NCI-H524 (cell line): ENCODE measurements at places on chromosomes 2 and 18.

DNA sequence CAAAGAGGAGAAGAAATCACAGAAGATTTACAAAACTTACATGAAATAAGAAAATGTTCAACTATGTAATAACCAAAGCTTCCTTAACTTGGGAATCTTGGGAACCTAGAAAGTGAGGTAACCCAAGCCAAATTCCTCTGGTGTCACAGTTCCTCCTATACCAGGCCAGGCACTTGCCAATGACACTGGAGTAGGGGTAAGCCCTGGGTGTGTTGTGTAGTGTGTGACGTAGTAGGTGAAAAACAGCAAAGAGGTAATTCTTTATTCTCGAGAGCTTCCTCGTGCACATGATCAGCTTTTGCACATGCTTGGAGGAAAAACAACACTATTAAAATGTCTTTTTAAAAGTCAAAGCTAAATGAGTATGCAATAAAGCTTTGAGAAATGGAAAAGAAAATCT, 118.0 kb downstream of the METTL8 start:
- DNase-seq: no peak

DNA sequence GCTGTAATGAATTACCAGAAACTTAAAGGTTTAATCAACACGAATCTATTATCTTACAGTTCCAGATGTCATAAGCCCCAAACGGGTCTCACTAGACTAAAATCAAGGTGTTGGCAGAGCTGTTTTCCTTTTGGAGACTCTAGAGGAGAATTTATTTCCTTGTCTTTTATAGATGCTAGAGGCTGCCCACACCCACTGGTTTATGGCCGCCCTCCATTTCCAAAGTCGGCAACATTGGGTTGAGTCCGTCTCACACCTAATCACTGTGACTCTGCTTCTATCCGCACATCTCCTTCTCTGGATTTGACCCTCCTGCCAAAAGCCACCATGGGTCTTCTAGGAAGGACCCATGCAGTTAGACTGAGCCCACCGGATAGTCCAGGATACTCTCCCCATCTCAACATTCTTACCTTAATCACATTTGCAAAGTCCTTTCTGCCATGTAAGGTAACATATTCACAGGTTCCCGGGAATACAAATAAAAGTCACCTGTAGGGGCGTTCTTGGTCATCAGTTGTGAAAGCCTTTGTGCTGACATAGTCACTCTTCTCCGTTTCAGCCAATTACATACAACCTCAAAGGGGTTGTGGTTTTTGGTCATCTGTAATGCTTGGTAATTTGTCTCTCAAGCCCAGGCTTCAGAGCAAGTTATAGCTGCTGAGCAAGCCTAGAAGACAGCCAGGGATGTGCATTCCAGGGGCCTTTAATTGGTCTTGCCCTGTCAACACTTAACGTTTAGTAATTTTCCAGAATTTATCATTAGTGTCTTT, 179.4 kb downstream of the ANTXR1 start:
- DNase-seq: no peak

GRCh38 chr18:808502-808901, 3.5 kb downstream of the YES1 start:
- DNase-seq: no peak

GRCh38 chr2:237090906-237091305, 5.2 kb downstream of the COPS8 start:
- DNase-seq: no peak

DNA sequence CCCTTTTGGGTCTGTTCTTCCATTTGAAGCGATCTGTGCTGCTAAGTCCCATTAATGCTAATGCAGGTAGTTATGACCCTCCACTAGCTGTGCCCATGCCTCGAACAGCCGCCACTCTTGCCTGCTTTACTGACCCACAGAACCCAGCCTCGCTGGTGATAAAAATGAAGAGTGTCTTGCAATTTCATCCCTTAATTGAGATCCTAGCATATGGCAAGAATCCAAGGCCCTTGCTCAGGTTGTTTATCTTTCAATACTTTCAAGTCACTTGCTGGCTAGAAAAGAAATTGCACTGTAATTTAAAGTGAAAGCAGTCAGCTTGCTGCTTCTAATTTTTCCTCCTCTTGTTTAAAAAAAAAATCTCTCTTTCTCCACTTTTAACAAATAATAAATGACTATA, 73.6 kb downstream of the ZNF521 start:
- DNase-seq: peak; percentile 81

DNA sequence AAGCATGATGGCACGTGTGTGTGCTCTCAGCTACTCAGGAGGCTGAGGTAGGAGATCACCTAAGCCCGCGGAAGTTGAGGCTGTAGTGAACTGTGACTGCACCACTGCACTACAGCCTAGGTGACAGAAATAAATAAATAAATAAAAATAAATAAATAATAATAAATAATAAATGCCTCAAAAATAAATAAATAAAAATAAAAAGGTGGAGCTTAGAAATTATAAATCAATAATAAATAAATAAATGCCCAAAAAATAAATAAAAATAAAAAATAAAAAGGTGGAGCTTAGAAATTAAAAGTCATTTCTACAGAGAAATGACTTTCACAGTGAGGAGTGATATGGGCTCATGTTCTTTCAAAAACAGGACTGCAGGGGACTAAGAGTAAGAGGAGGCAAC, 6.0 kb upstream of the MALL start:
- no peak for DNase-seq

- DNase-seq: no peak
Observed at GRCh38 chr2:24024996-24025663, 15.2 kb downstream of the MFSD2B start.

GRCh38 chr18:11977153-11977466, 4.2 kb upstream of the IMPA2 start:
- no peak for DNase-seq

GRCh38 chr2:239293775-239294430, 106.9 kb downstream of the HDAC4 start:
- DNase-seq: no peak

- peak; percentile 38 for DNase-seq
Observed at GRCh38 chr2:151999053-151999452, 99.8 kb downstream of the CACNB4 start.

GRCh38 chr18:23526501-23527063, 23.3 kb downstream of the RMC1 start:
- no peak for DNase-seq

- DNase-seq: no peak
Observed at GRCh38 chr2:78644854-78645253, 380.6 kb upstream of the REG3G start.

- no peak for DNase-seq
Observed at GRCh38 chr2:38030635-38031355, 45.2 kb downstream of the CYP1B1 start.

GRCh38 chr2:114056294-114057143, 166.6 kb downstream of the ACTR3 start:
- no peak for DNase-seq

DNA sequence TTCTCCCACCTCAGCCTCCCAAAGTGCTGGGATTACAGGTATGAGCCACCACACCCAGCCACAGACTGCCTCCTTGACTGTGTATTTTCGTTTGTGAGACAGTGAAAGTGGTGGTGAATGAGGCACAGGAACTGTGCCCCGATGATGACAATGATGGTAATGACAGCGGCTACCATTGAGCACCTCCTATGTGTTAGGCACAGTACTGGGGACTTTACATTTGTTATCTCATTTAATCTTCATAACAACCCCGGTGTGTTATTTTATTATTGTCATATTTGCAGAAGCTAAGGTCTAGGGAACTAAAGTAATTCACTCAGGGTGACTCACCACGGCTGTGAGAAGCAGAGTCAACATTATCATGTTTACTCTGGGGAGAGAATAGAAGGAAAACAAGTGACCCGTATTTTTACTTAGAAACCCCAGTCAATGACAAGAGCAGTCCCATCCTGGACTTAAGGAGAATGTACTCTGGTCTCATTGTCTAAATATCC, 77.6 kb upstream of the ALPP start:
- DNase-seq: no peak

GRCh38 chr2:240443891-240444301, 8.4 kb downstream of the GPC1 start:
- no peak for DNase-seq

DNA sequence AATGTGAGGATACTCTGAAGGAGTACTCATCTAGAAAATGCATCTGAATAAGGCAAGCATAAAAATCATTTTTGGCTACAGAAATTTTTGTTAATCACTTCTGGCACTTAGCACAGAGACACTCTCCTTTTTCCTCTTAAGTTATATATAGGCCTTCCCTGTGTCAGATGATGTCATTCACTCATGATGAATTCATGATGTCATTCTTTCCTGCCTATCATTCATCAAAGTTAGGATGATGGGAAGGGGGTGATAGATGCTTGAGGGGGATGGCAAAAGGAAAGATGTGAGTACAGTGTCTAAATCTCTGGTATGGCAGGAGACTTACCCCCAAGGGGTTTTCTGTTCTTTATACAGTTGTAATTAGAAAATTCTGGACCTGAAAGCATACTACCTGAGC, 42.0 kb downstream of the MAP3K20 start:
- DNase-seq: no peak

DNA sequence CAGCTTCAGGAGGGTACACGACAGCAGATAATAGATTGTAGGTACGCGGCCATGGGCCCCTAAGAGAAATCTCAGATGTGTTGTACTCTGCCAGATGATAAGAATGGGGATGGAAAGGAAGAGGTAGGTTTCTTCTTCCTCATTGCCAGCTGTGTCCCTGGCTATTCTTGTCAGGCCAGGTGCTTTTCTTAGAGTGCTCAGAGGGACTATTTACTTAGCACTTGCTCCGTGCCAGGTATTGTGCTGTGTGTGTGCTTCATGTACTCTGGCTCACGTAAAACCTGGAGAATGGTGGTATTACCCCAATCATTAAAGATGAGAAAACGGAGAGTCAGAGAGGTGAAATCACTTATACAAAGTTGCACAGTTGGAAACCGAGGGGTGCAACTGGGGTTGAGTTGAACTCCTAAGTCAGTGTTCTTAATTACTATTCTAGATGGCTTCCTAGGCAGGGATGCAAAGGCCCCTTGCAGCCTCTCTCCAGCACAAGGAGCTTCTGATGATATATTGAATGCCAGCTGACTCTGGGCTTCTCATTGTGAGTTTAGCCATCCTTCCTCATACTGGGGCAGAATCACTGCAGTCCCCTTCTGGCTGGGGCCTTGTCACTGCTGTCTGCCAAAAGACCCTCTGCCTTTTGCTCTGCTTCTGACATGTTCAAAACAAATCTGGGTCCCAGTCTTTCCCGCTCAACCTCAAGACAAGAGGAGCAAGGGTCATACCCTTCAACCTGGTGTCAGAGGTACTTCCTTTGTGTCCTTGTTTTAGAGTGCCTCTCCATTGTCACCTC, 60.7 kb downstream of the LYPD1 start:
- DNase-seq: no peak

DNA sequence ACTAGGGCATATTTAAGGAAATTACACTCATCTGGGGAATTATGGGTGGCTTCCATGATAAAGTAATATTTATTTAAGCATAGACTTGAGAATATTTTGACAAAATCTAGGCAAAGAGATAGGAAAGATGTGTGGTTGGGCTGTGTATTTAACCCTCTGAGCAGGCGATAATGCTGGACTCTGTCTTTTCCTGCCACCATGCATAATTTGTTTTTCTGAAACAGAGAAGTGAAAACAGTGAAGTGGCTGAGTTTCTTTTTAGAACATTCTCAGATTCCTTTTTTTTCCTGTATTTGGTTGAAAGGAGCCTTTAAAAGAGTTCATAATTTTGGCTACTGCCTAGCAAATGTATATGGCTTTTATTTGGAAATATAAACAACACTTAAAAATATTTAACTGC, 104.8 kb upstream of the CDH19 start:
- DNase-seq: no peak

DNA sequence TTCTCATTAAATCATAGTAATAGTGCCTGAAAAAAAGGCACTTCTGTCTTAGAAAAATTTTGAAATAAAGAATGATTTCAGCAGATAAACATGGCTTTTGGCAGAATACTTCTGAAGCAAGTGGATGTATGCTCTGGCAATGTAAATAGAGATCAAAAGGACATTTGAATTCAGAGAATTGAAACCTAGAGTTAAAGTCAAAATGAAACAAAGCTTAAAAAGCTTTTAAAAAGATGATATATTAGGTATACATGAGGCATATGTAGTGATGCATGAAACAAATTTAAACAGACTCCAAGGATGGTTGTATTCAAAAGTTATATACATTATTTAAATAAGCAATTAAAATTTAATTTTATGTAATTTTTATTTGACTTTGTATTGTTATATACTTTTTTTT, 1344.5 kb upstream of the TMEFF2 start:
- no peak for DNase-seq

- DNase-seq: no peak
Observed at GRCh38 chr2:238706673-238707072, 141.2 kb upstream of the TWIST2 start.

GRCh38 chr18:37889963-37890362, 324.4 kb upstream of the CELF4 start:
- peak; percentile 29 for DNase-seq

DNA sequence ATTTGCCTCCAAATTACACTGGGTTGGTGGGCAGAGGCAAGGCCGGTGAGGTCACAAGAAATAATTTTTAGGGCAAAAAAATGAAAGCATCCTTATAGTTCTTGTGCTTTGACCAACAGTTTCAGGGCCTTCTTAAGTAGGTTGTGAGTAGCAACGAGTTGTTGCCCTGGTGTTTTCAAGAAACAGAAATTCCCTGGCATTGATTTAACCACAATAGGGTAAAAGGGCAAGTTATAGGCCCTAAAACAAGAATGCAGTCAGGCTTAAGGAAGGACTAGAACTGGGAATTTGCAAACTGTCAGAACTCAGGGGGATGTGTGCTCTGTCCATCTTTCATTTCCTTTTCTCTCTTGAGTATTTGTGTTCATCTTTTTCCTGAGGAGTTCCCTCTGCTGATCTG, 46.1 kb upstream of the STPG4 start:
- no peak for DNase-seq

GRCh38 chr2:176239031-176239430, 30.2 kb upstream of the MTX2 start:
- no peak for DNase-seq

- DNase-seq: peak; percentile 42
Observed at GRCh38 chr2:1088192-1088860, 137.7 kb downstream of the SNTG2 start.

DNA sequence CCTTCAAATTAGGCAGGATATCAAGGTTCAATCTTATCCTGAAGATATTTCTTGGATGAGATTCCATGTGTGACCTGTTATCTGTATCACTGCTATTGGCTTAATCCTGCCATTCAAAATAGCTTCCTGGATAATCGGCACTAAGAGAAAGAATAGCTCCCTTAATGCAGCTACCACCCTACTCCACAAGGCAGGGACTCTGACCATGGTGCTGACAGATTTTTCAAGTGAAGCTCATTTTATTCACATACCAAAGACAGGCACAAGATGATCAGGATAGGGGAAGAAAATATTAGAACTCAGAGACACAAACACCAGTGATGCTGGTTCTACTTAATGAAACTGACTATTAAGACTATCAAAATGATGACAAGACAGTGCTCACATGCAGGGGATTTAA, 74.9 kb downstream of the ORC4 start:
- no peak for DNase-seq

GRCh38 chr2:219406861-219407230, 11.3 kb upstream of the DES start:
- DNase-seq: no peak

DNA sequence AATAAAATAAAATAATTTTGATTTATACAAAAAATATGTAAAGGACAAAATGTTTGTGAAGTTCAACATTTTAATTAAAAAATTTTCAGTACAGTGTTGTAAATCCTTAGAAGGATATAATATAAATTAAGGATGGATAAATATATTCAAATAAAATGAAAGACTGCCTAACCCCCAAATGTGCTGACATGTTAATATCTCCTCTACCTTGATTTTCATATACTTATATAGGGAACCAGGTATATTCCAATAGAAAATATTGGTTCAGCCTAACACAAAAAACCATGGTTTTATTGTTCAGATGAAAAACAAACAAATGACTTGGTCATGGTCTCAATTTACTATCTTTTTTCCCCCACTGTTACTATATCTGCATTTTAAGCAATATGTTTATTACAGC, 7.3 kb downstream of the TMEM17 start:
- no peak for DNase-seq
